ENCODE measurements at places on chromosomes 3 and 15.
A peak's percentile ranks its signal among the peaks of the same experiment; 100 is the strongest.

DNA sequence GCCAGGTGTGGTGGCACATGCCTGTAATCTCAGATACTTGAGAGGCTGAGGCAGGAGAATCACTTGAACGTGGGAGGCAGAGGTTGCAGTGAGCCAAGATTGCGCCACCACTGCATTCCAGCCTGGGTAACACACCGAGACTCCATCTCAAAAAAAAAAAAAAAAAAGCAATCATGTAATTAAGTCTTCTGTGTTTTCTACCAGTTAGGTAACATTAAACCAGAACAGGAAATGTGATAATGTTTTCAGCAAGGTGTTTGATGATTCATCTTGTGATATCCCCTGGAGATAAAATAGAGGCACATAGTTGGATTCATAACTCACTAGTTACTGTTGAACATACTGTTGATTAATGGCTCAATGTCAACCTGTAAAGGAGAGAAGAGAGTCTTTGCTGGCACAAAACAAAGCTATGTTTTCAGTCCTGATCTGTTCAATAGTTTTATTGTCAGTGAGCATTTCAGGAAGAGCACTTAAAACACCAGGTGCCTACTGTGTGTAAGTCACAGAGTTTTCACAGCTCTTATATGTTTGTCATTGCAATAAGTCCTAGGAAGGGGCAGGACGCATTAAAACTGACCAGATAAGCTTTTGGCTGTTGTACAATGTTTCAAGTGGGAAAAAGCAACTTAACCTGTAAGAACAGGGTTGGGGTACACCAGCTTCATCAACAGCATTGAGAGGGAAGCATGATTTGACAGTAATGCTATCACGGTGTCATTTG lies 19.5 kb downstream of the DNAJB11 start:
- no peak for DNase-seq

DNA sequence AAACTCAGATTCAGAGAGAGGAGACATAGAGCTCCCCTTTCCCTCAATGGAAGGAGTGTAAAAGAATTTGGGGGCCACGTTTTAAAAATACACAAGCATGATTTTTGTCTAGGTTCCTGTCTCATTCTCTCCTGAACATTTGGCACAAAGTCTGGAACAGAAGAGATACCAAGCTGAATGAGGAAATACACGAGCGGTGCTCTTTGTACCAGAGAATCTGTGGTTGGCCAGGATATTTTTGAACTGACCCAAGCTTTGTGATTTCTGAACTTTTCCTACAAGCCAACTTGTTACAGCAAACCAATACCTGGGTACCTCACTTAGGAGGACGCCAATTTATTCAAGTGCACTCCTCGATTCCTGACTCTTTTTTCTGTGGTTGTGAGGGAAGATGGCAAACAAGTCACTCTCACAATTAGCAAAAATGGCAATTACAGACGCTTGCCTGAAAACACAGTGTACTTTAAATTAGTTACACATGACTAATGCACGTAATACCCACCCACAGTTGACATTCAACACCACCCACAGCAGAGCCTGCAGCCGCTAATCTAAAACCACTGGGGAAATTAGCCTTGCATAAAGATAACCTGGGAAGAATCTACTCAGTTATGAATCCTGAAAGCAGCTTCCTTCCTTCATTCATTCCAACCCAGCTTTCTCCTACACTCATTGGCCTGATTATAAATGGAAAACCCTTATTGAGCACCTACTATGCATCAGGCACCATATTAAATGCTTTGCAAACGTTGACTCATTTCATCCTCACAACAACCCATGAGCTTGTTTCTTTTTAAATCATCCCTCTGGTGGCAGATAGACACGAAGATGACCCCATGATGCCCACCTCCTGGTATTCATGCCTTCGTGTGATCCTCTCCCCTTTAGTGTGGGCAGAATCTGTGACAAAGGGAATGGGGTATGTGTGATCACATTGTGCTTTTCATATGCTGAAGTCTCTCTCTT lies 293.5 kb downstream of the KBTBD8 start:
- DNase-seq: no peak

- no peak for DNase-seq
Observed at GRCh38 chr3:45055411-45056143, 29.5 kb downstream of the CLEC3B start.

DNA sequence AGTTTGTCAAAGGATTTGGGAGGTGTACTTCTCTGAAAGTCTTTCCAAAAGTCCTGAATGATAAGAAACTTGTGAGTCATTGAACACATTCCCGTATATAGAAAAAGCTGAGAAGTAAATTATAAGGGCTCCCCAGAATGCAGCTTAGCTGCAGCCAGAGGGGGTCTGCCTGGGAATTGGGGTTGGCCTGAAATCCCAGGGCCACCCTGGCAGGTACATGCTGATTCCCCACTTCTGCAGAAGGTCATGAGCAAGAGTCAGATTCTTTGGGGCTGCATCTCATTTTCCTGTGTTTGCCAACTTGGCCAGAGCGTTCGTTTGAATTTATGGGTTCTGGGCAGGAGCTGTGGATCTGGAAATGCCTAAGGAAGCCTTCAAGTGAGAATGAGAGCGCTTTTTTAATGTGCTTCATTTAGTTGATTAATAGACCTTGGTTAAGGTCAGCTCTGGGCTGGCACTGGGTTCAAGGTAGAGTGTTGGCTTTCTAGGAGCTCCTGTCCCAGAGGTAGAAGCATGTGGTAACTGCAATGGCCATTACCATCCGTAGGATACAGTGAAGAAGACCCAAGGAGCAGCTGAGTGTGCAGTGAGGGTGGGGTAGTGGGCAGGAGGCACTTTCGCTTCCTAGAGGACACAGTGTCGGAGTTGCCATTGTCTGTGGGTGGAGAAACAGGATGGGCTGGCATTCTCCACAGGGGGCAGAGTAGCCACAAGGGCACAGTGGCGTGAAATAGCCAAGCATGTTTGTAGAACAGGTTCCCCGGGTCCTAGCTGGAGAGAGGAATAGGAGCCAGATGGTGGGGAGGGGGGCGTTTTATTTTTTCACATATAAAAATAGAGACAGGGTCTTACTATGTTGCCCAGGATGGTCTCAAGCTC lies 3.2 kb downstream of the SLC6A6 start:
- DNase-seq: no peak

DNA sequence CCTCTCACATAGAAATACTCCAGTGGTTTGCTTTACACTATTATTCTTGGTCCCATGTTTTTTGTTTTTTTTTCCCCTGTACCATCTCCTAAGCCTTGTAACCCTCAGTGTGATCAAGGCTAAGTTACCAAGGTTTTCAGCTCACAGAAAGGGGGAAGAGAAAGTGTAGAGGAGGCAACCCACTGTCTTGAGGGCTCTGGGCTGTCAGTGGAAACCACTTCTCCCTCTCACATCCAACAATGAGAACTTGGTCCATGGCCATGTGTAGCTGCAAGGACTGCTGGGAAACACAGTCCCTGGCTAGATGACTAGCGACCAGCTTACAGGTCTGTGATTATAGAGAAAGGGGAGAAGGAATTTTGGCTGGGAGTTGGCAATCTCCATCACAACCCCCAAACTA lies 30.3 kb downstream of the GPD1L start:
- no peak for DNase-seq

- no peak for DNase-seq
Observed at GRCh38 chr3:8845641-8846040, 76.2 kb upstream of the OXTR start.

GRCh38 chr3:7692866-7693265 lies 808.8 kb upstream of the LMCD1 start:
- no peak for DNase-seq

DNA sequence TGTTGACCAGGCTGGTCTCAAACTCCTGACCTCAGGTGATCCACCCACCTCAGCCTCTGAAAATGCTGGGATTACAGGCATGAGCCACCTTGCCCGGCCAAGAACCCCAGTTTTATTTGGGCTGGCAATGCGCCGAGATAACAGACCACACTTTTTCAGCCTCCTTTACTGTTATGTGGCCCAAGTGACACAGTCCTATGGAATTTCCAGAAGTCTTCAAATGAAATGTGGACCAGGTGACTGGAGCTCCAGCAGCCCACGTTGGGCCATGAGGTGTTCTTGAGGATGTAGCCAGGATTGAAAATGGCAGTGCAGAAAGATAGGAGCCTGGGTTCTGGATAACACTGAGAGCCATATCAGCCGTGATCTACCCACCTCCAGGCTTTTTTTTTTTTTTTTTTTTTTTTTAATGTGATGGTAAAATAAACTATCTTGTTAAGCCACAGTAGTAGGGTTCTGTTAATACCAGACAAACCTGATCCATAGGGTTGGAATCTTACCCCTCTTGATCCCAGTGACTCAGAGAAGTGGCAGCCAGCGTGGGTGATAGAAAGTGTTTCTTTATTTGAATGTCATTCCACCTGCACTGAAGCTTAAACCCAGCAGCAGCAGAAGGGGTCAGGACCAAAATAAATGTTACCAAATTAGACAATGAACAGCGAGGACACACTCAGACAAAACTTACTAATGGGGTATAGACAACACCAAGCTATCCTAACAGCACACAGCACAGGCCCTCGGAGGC lies 55.6 kb downstream of the LHFPL4 start:
- DNase-seq: no peak

GRCh38 chr3:99544786-99545281 lies 93.6 kb upstream of the COL8A1 start:
- no peak for DNase-seq

DNA sequence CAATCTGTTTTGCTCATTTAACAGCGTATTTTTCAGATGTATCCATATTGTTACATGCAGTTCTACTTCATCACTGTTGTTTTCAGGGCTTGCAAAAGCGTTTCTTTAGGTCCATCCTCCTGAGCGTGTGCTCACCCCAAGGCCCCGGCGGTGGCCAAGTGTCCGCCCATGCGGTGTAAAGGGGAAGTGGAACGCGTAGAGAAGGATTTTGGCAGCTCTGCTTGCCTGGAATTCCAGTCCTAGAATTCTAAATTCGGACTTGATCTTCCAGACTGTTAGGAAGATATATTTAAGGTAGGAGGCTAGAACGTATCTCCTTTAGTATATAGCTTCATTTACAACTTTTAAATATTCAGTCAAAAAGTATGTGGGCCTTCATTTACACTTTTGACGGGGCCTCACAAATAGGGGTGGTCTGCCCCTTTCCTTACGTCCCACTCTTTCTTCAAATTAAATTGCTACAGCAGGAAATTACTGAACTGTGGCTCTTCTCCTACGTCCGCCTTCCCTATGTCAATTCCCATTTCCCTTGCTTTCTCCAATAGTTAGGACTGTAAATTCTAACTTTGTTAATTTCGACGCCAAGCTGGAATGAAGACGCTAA lies 609 bp upstream of the TBC1D23 start:
- DNase-seq: peak; percentile 2

DNA sequence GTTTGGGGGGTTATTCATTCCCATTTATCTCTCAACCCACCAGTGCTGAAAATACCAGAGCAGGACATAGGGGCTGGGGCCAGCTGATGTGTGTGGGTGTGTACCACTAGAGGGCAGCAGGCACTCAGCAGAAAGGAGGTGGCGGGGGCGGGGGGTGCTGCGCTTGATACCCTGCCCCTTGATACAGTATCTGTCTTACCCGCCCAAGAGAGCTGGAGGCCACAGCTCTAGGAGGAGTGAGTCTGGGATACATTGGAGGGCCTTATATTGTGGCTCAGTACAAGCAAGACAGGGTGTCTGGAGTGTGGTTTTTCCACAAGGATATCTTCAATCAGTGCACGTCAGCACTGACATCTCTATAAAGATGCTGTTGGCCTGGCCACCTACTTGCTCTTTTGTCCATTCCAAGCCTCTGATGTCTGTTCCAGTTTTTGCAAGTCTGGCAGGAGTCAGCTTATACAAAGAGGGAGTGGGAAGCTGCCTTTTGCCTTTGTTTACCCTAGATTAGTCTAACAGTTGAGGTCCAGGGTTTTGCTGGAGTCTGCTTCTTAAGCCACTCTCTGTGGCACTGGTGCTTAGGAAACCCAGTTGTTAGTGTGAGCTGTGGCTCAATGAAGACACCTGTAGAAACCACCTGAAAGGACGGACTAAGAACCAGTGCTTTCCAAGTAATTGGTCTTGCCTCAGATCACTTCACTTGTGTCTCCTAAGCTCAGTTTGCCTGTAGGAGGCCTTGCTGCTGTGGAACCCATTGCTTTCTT lies 1.5 kb upstream of the RBM15B start:
- DNase-seq: peak; percentile 35

DNA sequence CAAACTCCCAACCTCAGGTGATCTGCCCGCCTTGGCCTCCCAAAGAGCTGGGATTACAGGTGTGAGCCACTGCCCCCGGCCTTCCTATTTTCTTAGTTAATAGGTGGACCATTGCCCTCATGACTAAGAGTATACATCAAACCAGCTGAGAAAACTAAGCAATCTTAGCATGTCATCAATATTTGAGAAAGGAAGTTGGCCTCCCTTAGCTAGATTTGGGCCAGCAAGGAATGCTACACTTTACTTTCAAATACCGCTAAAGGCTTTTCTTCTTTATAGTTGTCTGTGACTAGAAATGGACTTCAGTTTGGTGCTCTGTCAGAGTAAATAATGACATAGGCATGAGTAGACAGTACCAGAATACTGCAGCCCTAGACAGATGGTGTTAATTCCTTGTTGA lies 199.3 kb downstream of the GAP43 start:
- no peak for DNase-seq

DNA sequence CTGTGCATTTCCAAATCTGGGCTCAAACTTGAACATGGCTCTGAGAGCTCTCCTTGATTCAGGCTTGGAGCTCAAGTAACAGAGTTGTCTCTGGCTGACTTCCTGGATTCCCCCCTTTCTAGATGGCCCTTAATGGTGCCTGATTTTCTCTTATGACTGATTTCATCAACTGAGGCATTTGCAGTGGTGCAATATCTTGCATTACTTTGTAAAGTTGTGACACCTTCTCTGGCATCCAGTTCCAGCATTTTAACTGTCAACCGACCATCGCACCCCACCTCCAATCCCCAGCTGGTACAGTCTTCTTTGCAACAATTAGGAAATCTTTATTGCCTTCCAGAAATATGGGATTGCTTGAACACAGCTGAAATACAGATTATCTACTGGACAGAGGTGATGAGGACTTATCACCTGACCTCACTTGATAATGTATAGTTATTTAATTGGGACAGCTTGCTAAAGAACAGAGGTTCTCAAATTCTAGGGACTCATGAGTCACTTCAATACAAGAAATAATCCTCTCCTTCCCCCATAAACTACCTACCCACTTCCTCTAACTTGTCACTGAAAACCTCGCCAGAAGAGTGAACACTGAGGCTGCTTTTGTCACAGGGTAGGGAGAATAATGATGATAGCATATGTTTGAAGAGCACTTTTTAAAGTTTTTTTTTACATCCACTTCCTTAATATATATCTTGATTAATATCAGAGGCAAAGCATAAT lies 41.8 kb downstream of the FILIP1L start:
- no peak for DNase-seq

- no peak for DNase-seq
Observed at GRCh38 chr3:70360979-70361760, 48.7 kb upstream of the MDFIC2 start.

- DNase-seq: no peak
Observed at GRCh38 chr3:4505688-4506558, 12.8 kb downstream of the ITPR1 start.

Data from substantia nigra (tissue), 51 donors.